H1 (cell line): ENCODE measurements at places on chromosomes 4 and X.

DNA sequence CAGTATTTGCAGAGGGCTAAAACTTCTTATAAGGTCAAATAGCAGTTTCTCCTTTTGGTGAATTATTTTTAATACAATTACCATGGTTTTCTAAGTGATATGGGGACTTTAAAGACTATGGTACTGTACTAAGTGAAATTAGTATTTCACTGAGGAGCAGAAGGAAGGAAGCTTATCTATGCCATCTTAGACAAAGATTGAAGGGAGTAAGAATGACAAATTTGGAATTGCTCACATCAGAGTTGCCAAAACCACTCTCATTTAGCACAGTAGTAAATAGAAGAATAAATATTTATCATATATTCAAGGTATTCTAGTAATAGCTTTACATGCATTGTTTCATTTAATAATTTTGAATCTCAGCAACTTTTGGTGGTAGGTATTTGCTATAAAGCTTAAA lies 30.4 kb downstream of the SULT1B1 start:
- H3K27ac ChIP-seq, result no peak overlapping the region
- DNase-seq, result no peak
- H3K4me3 ChIP-seq, result no peak overlapping the region
- H3K4me1 ChIP-seq, result no peaks in the 10 kb centered on the region
- no peaks in the 10 kb centered on the region for H3K27me3 ChIP-seq

DNA sequence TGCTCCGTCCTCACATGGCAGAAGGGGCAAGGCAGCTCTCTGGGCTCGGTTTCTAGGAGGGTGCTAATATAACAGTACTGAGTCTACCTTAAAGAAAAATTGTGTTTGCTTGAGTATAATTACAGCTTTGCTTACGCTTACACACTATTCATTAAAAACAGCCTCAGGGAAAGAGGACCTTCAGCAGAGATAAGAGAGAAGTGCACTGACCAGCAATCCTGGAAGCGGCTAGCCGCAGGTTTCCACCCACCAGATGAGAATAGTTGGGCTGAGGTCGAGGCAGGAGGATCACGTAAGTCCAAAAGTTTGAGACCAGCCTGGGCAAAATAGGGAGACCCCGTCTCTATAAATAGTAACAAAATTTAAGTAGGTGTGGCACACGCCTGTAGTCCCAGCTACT lies 15.2 kb upstream of the MRFAP1 start:
- H3K4me3 ChIP-seq, result no peak overlapping the region
- no peak for DNase-seq
- no peaks in the 10 kb centered on the region for H3K27me3 ChIP-seq
- H3K36me3 ChIP-seq, result no peaks in the 10 kb centered on the region

GRCh38 chr4:75724867-75725724 lies 719 bp downstream of the USO1 start:
- H3K36me3 ChIP-seq, result peaks cover 3% of the 10 kb centered on the region; the same call in 1 of the 2 replicates
- no peak for DNase-seq
- peaks cover 9% of the 10 kb centered on the region for H3K4me1 ChIP-seq

- DNase-seq, result no peak
- no peaks in the 10 kb centered on the region for H3K4me1 ChIP-seq
- H3K36me3 ChIP-seq, result no peaks in the 10 kb centered on the region
- no peak overlapping the region for H3K4me3 ChIP-seq
Observed at GRCh38 chrX:148363471-148364235, 136.8 kb upstream of the AFF2 start.

DNA sequence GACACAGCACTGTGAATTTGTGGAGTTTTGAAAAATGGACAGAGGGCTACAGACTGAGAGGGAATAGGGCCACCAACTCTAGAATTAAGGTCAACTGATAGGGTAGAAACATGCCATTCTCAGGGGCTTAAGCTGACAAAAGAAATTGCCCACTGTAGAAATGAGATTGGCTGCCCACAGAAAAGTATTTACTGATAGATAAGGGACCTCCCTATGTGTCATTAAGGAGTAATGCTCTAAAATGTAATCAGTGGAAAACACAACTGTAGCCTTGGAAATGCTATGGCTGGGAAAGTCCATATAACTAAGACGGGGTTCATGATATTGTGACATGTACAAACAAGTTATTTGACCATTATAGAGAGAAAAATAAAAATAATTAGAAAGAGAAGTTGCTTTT lies 4.6 kb downstream of the RTL9 start:
- H3K4me3 ChIP-seq, result no peak overlapping the region
- H3K4me1 ChIP-seq, result no peaks in the 10 kb centered on the region
- no peak for DNase-seq

DNA sequence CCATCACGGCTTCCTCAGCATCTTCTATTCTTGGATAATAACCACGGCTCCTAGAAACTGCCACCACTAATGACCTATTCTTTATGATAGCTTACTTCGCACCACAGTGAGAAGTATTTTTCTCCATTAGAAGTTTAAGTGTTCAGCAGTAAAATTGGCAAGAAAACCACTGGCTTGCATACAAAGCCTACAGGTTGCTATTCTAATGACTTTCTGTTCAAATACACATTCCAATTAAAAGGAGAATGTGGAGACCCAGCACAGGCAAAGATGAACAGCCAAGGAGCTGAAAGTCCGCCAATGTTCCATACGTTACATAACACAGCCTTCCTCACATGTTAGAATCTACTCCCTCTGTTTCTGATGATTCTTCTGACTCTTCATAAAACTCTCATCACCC lies 875.0 kb upstream of the PRKX start:
- H3K4me3 ChIP-seq, result no peak overlapping the region
- no peak overlapping the region for H3K27ac ChIP-seq
- no peaks in the 10 kb centered on the region for H3K4me1 ChIP-seq
- H3K27me3 ChIP-seq, result no peaks in the 10 kb centered on the region

DNA sequence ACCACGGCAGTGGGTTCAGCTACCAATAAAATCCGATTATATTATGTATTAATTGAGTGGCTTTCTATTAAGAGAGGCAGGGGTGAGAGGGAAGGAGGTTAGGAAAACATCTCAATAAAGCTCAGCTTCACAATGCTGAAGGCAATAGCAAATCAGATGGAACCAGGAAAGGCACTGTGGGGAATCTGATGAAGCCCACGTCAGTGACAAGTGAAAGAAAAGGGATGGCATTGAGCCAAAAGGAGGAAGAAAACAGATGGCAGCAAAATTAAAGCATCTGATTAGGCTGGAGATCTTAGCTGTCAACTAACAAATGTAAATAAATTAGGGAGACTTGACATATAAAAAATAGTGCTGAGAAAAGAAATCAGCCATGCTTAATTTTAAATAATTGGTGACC lies 180.9 kb downstream of the RASL11B start:
- H3K36me3 ChIP-seq, result no peaks in the 10 kb centered on the region
- H3K27ac ChIP-seq, result no peak overlapping the region
- no peak overlapping the region for H3K4me3 ChIP-seq
- H3K27me3 ChIP-seq, result no peaks in the 10 kb centered on the region

GRCh38 chrX:53122013-53122412 lies 28.1 kb downstream of the KANTR start:
- no peak overlapping the region for H3K4me3 ChIP-seq
- no peaks in the 10 kb centered on the region for H3K36me3 ChIP-seq
- no peaks in the 10 kb centered on the region for H3K4me1 ChIP-seq
- no peak for DNase-seq

GRCh38 chr4:107380836-107381438 lies 339.1 kb downstream of the PAPSS1 start:
- no peaks in the 10 kb centered on the region for H3K4me1 ChIP-seq
- H3K4me3 ChIP-seq, result no peak overlapping the region
- no peak for DNase-seq
- H3K36me3 ChIP-seq, result no peaks in the 10 kb centered on the region

GRCh38 chrX:55142206-55142918 lies 53.5 kb downstream of the PAGE2 start:
- H3K27me3 ChIP-seq, result no peaks in the 10 kb centered on the region
- no peak overlapping the region for H3K4me3 ChIP-seq
- no peak overlapping the region for H3K27ac ChIP-seq
- DNase-seq, result no peak

DNA sequence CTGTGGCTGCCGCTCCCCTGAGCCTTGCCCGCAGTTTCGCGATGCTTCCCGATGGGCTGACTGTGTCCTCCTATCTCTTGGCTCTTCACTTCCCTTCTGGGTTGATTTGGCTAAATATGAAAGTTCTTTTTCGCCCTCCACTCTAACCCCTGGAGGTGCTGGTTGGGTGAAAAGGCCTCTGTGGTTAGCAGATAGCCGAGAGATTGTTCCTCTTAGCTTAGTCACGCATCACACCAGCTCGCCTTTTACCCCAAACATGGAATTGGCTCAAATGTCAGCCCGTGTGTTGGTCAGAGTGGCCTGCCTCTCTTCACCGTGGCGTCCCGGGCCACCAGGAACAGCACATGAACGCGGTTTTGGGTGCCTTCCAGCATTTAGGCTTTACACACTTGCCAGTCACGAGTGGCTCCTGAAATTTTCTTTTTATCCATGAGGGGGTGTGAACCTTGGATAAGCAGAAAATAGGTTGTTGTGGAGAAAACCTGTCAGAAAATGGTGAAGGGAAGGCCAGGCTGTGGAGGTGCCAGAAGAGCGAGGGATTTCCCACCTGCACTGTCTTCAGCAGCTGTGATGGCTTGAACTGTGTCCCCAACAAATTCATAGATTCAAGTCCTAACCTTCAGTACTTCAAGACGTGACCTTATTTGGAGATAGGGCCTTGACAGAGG lies 8.9 kb downstream of the CLCN4 start:
- no peak overlapping the region for H3K27ac ChIP-seq
- no peak overlapping the region for H3K4me3 ChIP-seq
- no peaks in the 10 kb centered on the region for H3K4me1 ChIP-seq
- no peaks in the 10 kb centered on the region for H3K36me3 ChIP-seq

GRCh38 chrX:6574762-6575161 lies 39.8 kb upstream of the VCX3A start:
- no peaks in the 10 kb centered on the region for H3K4me1 ChIP-seq
- no peaks in the 10 kb centered on the region for H3K27me3 ChIP-seq
- DNase-seq, result peak; percentile 3

DNA sequence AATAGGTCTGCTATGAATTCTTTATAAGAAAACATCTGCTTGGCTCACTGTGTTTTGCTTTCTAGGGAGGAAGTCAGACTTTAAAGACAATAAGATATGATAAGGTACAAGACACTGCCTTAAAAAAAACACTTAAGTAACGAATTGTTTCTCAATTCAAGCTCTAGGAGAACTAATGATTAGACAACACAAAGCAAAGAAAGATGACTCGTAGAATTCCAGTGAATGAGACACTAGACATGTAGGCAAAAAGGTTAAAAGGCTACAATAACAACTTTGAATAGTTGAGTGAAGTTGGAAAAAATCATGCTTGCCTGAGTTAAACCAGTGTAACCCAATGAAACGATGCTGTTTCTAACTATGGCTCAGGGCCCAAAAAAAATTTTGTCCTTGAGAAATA lies 344.4 kb upstream of the ACTRT1 start:
- no peak overlapping the region for H3K4me3 ChIP-seq
- H3K4me1 ChIP-seq, result no peaks in the 10 kb centered on the region
- H3K27ac ChIP-seq, result no peak overlapping the region
- DNase-seq, result no peak

GRCh38 chrX:18707426-18708049 lies at the start of gene PPEF1:
TSS of gene PPEF1 (plus strand) at chrX:18707645. CDS start at chrX:18707781, 136 bp downstream.
- no peaks in the 10 kb centered on the region for H3K27me3 ChIP-seq
- no peaks in the 10 kb centered on the region for H3K4me1 ChIP-seq
- no peak for DNase-seq
- no peaks in the 10 kb centered on the region for H3K36me3 ChIP-seq

GRCh38 chr4:1243451-1244080 lies 5.4 kb downstream of the CTBP1 start:
- H3K27ac ChIP-seq, result no peak overlapping the region
- no peaks in the 10 kb centered on the region for H3K27me3 ChIP-seq
- no peak for DNase-seq
- H3K4me1 ChIP-seq, result peaks cover 8% of the 10 kb centered on the region; the same call in 1 of the 2 replicates
- peaks cover 23% of the 10 kb centered on the region; the same call in 1 of the 2 replicates for H3K36me3 ChIP-seq
- H3K4me3 ChIP-seq, result no peak overlapping the region

GRCh38 chr4:144562019-144562705 lies 83.8 kb upstream of the HHIP start:
- DNase-seq, result peak; percentile 15
- H3K4me3 ChIP-seq, result no peak overlapping the region
- H3K27ac ChIP-seq, result no peak overlapping the region
- H3K36me3 ChIP-seq, result no peaks in the 10 kb centered on the region
- no peaks in the 10 kb centered on the region for H3K27me3 ChIP-seq
- no peaks in the 10 kb centered on the region for H3K4me1 ChIP-seq

GRCh38 chr4:147765121-147765529 lies 33.2 kb downstream of the ARHGAP10 start:
- no peak for DNase-seq
- H3K36me3 ChIP-seq, result no peaks in the 10 kb centered on the region
- H3K4me3 ChIP-seq, result no peak overlapping the region
- no peaks in the 10 kb centered on the region for H3K4me1 ChIP-seq
- no peaks in the 10 kb centered on the region for H3K27me3 ChIP-seq
- H3K27ac ChIP-seq, result no peak overlapping the region
